Kidney glomerular epithelial cell (primary cell): ENCODE measurements at places on chromosomes 1 and 21.
A peak's percentile ranks its signal among the peaks of the same experiment; 100 is the strongest.

DNA sequence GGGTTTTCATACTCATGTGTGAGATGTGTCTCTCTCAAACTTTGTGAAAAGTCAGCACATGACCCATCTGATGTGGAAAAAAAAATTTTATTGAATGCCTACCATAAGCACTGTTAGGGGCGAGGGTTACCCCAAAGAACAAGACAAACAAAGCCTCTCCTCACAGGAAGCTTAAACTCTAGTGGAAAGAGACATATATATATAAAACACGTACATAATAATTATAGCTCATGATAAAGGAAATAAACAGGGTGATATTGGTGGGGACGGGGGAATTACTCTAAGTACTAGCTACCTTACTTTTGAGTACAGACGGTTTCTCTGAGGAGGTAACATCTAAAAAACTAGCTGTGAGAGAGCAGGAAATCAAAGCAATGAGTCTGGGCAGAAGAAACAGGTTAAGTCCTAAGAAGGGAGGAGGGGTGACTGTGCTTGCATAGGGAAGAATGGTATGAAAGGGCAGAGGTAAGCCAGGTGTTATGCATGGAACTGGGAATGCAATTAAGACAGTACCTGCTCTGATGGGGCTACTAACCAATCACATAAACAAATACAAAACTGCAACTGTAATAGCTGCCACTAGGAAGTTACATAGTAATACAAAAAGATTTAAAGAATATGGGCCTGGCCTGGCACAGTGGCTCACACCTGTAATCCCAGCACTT lies 4.5 kb downstream of the LIN9 start:
- no peak for DNase-seq

DNA sequence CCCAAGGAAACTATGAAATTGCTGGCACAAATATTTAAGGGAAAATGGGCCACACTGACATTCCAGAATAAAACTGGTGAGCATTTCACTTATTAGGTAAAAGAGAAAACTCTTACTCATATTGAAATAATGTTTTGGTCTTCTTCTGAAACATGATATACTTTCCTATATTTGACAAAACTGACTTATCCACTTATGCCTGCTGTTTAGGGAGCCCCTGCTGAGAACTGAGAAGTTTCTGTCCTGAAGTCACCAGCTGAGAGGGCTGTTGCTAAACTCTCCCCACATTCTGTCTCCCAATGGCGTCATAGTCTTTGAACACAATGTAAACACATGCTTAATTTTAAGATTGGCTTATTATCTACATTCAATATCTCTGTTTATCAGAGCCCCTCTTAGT lies 46.8 kb upstream of the ZC3H11B start:
- no peak for DNase-seq

- DNase-seq = no peak
Observed at GRCh38 chr1:155946633-155947219, 5.3 kb downstream of the RXFP4 start.

DNA sequence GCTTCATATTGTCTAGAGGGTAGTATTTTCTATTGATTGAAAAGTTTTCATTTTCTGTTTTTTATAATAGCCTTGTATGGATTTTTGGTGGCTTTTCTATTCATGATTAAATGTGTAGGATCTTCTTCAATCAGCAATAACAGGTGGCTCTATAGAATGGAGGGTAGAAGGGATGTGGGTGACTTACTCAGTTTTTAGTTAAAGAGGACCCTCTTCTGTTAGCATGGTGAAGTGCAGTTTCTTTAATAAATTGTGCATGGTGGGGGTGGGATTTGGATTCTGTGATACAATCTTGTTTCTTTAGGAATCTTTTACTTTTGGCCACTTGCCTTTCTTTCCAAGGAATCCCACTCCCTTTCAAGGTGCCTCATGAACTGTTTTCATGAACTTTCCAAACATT lies 64.7 kb downstream of the SLC35A3 start:
- DNase-seq = peak; percentile 24

DNA sequence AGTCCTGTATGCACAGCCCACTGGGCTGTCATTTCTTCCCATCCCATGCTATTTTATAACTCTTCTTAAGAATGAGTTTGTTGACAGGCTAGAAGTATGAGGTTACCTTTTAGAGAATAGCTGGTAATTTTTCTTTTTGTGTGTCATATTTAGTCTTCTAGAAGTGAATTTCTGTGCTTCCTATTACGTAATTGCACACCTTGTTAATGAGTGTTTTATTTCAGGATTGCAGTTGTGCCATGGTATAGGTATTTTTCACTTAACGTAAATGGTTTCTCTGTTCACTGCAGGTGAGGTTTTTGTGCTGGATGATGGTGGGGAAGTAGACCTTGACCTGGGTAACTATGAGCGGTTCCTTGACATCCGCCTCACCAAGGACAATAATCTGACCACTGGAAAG lies 5.0 kb downstream of the CTPS1 start:
- no peak for DNase-seq

- no peak for DNase-seq
Observed at GRCh38 chr1:156839426-156840109, 19.3 kb downstream of the INSRR start.
